T1000 (cell line): ENCODE measurements at places on chromosomes 2 and 18.

- DNase-seq, result peak; percentile 71
Observed at GRCh38 chr2:205731583-205731981, 49.3 kb downstream of the NRP2 start.

GRCh38 chr2:126990605-126991532 is 92.2 kb downstream of the TEX51 start:
- no peak for DNase-seq

DNA sequence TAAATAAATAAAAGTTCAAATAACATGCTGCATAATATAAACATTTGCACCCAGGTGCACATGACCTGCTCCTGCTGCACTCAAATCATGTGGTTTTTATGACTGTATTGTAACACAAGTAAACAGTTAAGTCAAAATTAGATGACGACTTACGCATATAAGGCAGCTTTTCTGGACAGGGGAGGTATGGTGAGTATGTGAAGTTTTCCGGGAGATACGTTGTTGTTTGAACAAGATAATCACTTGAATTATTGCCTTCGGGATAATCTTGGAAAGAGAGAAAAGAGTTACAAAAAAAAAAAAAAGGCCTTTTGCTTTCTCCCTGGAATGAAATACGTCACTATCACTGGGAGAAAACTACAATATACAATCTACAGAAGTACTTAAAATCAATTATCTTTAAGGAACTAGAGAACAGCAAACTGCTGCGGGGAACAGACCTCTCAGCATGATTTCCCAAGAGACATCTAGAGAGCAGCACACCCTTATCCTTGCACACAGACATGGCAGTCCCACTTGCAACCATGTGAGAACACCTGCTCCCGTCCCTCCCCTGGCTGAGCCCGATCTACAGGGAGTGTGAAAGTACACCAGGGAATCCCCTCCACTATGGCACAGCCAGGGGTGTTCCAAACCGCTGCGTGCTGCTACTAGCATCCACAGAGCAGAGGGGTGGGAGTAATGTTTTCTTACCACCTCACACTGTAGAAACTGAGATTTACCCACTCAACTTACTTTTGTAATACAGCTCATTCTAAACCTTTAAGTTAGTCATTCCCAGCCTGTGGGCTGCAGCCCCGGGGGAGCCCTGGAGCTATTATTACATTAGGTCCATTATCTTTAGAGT is 26.3 kb downstream of the B4GALT6 start:
- DNase-seq, result no peak

DNA sequence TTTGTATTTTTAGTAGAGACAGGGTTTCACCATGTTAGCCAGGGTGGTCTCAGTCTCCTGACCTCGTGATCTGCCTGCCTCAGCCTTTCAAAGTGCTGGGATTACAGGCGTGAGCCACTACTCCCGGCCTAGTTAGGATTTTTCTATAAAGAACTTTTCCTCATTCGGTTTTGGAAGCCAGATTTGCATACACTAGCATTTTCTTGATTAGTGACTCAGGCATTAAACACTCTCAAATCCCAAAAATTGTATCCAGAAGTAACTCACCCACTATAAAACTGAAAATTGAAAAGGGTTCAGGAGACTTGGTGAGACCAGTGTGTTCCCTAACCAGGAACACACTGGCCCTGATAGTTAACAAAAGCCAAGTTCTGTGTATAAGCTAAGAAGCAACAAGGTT is 25.2 kb downstream of the EIF2AK3 start:
- no peak for DNase-seq

- DNase-seq, result no peak
Observed at GRCh38 chr2:208025814-208026184, 472 bp upstream of the PLEKHM3 start.
